Stimulated activated CD8-positive, alpha-beta memory T cell treated with anti-CD3 and anti-CD28 coated beads, Interleukin-12 subunit alpha, Interleukin-12 subunit beta, amount 100 ng/mL, for 4 hours (primary cell): ENCODE measurements at places on chromosomes 2 and 18.

DNA sequence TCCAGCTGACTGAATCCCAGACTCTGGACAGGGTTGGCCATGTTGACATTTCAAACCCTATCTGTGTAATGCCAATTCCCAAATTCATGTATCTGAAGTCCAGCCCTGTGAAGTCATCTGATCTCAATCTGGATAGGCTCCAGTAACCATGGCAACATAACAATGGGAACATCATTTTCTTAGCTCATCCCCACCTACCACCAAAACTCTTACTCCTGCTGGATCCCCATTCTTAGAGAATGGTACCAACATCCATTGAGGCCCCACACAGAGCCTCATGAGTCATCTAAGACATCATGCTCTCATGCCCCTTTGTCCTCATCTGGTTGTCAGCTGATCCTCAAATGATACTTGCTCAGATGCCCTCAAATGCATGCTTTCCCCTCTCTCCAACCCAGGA is 58.9 kb upstream of the TEX51 start:
- DNase-seq, result no peak

DNA sequence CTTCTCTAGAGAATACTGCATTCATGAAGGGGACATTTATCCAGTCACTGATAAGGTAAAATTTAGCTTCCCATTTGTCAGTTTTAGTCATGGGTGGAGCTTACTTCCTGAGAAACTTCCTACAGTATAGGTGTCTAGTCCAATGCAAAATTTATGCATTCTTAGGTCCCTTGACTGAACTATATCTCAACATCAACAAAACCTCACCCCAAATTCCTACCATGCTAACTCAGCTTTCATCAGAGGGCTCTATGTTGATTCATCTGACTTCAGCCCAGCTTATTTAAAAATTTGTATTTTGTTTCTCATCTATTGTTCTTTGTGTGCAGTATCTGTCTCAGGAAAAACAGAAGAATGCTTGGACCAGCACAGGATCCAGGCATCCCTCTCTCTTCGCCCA is 296.4 kb upstream of the ACVR2A start:
- DNase-seq, result no peak

GRCh38 chr2:144147356-144147755 is 372.6 kb downstream of the ZEB2 start:
- no peak for DNase-seq

GRCh38 chr2:101983486-101983885 is 8.3 kb upstream of the IL1R2 start:
- DNase-seq, result no peak

- no peak for DNase-seq
Measured at GRCh38 chr2:194566907-194567660, 1089.9 kb upstream of the SLC39A10 start.

DNA sequence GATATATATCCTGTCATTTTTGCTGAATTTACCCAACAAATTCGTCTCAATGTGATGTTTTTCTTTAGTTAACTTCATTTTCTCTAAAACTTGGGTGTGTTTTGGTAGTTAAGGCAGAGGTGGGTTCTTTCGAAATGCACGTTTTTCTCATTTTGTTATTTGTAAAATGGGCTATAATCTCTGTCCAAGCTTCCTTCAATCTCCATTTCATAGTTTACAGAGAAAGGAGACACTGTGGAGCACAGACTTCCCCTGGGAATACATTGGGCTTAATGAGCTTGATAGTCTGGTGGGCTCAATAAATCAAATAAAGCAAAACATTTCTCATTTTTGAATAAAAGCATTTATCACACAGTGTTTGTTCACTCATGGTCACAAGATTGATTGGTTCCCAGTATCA is 145.1 kb downstream of the AGPS start:
- DNase-seq, result no peak

GRCh38 chr18:6520901-6521300 is 106.2 kb upstream of the L3MBTL4 start:
- DNase-seq, result no peak

- DNase-seq, result peak; percentile 80
Measured at GRCh38 chr2:64653109-64654062, at the start of gene SERTAD2. Gene SERTAD2 (minus strand): TSS chr2:64653913. CDS start chr2:64636871, 17,042 bp downstream.

DNA sequence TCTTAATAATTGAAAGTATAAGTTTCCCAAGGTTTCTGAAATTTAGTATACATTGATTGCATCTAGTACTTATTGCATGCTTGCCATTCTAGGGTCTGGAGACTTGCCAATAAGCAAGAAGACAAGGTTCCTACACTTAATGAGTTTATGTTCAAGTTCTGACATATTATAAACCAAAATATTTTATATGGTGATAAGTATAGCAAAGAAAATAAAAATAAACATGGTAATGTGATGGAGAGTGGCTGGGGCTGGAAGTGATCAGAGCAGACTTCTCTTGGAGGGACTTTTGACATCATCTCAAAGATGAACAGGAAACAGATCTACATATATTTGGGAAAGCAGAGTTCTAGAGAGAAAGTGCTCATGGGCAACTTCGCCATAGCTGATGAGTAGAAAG is 119.5 kb upstream of the EPHA4 start:
- no peak for DNase-seq

DNA sequence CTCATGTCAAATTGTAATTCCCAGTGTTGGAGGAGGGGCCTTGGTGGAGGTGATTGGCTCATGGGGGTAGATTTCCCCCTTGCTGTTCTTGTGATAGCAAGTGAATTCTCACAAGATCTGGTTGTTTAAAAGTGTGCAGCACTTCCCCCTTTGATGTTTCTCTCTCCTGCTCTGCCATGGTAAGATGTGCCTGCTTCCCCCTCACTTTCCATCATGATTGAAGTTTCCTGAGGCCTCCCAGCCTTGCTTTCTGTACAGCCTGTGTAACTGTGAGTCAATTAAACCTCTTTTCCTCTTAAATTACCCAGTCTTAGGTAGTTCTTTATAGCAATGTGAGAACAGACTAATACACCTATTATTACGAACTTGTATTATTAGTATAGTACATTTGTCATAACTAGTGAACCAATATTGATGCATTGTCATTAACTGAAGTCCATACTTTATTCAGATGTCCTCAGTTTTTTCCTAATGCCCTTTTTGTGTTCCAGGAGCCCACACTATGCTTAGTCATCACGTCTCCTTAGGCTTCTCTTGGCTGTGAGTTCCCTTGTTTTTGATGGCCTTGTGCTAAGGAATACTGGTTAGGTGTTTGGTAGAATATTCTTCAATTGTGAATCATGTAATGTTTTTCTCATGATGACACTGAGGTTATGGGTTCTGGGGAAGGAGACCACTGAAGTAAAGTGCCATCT is 4.5 kb upstream of the MAP3K2 start:
- DNase-seq, result no peak
